ENCODE measurements at places on chromosomes 2 and 18.

DNA sequence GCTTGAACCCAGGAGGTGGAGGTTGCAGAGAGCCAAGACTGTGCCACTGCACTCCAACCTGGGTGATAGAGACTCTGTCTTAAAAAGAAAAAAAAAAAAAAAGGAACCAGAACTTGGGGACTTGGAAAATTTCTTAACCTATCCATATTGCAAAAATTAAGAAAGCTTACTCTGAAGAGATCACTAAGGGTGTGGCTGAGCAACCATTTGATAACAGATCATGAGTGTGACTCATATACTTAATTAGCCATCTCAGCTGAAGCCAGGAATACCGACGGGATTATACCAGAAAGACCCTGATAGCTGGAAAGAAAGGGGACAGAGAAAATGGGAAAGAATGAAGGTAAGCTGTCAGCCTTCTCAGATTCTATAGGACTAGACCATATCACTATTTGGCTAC is 7.1 kb upstream of the ADD2 start:
- no peak for DNase-seq

DNA sequence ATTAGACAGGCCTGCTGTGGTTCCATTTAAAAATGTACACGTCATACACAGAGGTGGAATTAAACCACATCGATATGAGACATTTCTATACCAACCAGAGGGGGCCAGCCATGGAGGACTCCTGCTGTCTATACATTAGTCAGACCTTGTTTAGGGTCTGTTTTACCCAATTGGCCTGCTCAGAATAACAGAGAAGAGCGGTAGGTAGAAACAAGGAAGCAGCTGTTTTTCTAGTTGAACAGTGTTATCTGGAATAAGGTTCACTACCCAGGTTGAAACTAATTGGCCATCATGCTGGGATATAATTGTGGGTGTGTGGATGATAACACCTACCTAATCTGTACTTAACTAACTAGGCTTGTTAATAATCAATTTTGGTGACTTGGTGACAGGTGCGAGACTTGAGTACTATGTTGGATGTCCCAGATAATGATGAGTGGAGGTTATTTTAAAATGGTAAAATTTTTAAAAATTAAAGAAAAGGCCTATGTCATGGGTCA is 47.5 kb downstream of the RHBDD1 start:
- DNase-seq, result no peak

DNA sequence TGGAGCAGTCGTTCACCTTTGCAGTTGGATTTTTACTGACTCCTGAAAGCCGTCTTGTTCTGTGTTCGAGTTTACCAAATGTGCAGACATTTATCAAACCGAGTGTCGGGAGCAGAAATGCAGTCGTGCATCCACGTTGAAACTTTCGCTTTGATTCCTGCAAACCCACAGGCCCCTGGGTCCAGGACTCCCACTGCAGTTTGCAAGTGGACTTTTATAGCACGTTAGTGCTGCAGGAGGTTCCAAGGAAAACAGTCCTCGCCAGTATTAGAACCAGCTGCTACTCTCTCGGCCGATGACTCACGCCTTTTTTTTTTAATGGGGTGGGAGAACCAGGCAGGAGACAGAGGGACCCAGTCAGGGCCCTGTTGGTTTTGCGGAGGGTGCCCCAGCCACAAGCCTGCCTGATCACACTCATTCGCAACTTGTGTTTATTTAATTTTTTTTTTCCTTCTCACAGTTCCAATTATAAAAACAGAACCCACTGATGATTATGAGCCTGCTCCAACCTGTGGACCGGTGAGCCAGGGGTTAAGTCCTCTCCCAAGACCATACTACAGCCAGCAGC is 90.1 kb downstream of the NFATC1 start:
- DNase-seq, result no peak

DNA sequence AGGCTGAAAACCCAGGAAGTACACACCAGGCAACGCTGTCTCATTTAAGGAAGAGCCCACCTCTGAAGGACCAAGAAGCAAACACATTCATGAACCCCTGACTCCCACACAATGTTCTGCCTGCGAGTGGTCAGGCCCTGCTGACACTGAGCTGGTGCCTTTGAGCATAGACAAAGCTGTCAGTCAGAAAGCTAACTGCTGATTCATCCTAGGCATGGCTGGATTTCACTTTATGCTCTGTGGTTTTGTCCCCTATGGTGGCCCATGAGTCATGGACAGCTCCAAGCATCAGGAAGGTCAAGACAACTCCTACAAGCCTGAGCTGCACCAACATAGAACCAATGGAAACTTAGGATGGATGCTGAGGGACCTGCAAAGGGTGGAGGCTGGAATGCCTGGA is 78.9 kb downstream of the UXS1 start:
- no peak for DNase-seq

DNA sequence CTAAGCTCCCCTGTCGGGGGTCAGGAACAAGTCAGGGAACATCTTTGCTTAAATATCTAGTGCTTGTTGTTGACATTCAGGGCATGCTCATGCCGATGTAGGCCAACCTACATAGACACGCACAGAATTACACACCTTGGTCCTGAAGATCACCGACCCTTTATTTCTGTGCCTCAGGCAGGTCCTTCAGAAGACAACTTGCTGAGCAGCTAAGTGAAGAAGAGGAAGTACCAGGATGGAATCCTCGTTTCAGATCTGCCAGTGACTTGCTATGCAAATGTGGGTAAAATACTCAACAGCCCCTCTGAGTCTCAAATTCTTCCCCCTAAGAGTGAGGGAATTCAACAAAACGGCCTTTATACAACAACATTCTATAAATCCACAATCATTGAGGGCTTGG is 494.7 kb downstream of the BCL11A start:
- no peak for DNase-seq

DNA sequence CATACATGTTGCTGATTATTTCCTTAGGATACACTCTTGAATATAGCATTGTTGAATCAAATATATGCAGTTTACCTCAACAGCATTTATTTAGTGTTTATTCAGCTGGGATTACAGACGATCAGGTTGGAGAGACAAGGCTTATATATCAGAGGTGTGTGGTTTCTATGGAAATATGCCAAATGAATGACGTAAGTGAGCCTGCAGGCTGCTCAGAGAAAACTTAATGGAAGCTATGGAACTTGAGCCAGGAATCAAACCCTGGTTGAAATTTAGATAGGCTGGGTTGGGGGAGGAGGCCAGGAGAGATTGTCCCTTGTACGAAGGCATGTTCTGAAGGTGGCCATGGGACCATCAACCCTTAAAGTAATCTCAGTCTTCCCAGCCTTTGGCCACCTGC is 79.5 kb downstream of the INPP4A start:
- DNase-seq, result no peak

DNA sequence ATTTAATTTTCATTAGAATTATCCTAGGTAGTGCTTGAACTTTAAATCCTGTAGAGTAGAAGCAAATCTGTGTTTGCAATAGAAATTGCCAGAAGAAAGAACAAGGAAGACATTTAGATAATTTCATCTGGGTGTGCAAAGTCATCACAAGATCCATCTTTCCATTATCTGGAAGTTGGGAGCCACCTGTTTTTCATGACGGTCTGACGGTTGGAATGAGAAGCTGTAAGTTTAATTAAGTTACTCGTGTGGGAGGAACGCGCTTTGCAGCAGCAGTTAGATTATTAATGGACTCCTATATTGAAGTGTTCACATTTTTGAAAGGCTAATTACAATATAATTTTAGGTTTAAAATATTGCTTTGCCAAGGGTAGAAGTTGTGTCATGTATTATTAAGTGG is 69.9 kb upstream of the PARD3B start:
- DNase-seq, result no peak

DNA sequence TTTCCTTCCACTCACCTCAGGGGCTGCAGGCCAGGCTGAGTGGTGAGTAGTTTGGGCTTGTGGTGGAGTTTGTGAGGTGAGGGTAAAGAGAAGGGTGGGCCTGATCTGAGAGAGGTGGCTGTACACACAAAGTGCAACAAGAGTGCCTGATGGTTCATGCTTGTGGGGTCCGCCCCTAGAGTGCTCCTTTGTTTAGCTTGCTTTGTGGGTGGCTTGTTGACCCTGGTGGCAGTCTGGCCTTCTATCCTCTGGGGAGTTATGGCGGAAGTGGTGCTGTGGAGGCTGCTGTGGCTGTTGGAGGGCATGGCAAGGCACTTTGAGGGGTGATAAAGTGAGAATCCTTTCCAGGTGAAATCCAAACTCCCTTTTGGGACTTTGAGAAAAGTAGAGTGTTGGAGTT is 10.6 kb downstream of the UBE2F start:
- DNase-seq, result no peak

DNA sequence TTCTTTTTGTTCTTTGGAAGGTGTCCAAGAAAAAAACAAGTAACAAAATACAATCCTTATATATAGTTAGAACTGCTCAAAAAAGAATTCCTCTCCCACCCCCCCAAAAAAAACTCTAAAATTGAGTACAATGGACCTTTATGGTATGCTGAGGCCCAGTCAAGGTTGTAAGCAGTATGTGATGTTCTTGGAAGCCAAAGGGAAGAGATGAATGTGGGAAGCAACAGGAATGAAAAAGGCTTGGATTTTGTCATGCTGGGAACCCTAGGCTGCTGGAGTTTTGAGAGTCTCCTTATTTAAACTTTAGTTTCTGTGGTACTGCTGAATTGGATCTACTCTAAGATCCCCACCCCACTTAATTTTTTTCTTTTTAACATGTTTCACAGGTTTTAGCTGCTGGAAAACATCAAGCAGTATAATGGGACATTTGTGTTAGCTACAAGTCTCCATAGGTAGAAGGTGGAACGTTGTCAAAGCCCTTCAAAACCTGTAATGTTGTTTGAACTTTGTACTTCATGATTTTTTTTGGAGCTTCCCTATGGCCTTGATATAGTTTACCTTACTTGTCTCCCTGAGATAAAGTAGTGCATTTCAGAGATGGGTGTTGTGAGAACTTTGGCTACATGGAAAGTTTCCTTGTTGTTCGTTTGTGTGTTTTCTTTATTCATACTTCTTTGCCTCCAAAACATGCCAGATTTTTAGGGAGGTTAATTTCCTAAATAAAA is 57.7 kb downstream of the PHLPP1 start:
- no peak for DNase-seq

- no peak for DNase-seq
Measured at GRCh38 chr18:3664563-3665178, 214.7 kb downstream of the TGIF1 start.

DNA sequence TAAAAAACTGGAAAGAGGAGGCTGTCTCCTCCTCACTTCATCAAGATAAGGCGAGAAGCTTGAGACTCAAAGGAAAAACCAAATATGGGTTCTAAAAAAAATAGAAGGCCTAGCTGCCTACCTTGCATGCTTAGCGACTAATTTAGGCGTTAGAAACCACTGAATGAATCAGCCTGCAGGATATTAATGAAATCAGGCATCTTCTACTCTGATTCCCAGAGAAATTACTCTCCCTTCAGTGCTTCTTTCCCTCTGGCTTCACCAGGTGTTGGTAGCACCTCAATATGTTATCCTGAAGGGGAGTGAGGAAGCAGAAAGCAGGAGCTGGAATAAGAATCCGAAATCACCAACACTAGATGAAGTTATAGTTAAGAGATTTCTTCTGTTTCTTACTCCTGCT is 749.8 kb upstream of the NRXN1 start:
- no peak for DNase-seq

DNA sequence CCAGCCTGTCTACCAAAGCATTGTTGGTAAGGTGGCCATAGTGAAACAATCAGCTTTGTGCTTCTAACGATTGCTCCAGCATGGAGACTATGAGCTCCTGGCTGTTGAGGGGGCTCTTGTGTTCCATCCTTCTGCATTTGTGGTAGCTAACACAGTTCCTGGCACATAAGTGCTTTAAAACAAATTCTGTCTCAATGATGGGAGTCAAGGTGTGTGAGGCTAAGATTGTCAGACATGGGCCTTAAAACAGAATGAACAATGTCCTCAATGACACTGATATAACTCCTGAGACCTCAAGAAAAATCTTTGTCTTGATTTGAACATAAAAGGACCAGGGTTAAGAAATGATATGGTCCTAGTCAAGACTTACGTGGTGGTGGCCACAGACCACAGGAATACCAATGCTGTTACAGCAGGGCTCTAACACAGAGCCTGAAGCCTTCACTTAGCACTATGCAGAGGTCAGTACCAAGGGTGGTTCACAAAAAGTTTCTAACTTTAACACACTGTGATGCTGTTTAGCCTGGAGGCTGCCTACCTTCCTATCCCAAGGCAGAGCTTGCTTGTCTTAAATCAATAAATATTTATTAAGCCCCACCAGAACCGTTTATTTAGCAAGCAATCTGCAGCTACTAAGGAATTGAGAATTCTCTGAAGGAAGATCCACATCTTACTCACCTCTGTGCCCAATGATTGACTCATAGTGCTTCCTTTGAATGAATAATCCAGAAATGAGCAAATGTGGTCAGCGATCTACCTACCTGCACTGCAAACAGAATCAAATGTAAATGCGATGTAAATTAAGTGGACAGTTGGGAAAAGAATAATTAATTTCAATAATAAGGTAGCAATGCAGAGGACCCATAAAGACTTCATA is 35.1 kb downstream of the EVA1A start:
- no peak for DNase-seq

- DNase-seq, result no peak
Measured at GRCh38 chr2:48207851-48208250, 301.6 kb upstream of the FBXO11 start.

GRCh38 chr2:68458981-68459380 is 8.1 kb downstream of the FBXO48 start:
- no peak for DNase-seq

DNA sequence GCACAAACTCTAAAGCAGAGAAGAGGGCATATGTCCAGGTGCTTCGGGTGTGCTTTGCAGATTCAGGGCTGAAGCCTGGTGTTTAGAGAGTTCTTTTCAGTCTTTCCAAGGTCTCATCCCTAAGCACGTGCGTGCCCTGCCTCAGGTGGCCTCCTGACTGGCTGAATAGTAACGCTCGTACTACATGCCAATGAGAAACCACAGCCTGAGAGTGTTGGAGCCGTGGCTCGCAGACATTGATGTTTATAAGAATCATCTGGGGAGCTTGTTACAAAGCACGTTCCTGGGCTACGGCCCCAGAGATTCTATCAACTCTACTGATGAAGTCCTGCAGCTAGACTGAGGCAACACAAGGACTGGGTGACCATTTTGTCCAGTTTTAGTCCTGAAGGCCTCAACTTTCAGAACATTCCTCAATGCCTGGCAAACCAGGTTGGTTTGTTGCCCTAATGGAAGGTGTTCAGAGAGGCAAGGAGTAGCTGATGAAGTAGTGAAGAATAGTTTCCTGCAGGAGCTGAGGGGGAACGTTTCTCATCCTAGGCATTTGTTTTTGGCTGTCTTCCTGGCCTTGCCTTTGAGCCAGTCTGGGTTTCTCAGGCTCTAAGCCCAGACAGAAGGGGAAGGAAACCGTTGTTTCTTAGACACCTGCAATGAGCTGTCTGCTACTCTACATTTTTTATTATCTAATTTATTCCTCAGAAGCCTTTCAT is 31.5 kb upstream of the HAAO start:
- DNase-seq, result no peak

DNA sequence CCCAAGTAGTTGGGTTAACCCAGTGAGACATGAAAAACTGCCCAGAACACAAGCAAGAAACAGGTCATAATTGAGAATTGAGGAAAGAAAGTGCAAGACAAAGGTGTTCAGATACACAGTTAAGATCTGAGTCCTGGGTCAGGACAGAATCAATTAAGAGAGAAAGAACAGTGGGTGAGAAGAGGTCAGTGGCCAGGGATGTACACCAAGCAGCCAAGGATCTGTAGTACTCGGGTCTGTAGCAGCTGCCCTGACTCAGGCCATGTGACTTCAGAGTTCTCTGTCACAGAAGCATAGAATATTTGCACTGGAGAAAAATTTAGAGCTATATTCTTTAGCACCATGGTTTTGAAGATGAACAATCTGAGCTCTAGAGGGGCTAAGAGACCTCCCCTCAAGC is 141.6 kb downstream of the SLC8A1 start:
- DNase-seq, result no peak

Data from activated CD4-positive, alpha-beta memory T cell treated with anti-CD3 and anti-CD28 coated beads, Interleukin-2, amount 10 ng/mL, durations not matched to agents 7 days and 5 days (primary cell).